ENCODE measurements at places on chromosomes 11 and 22.

GRCh38 chr11:94477624-94478023 lies 16.0 kb downstream of the MRE11 start:
- DNase-seq: no peak

DNA sequence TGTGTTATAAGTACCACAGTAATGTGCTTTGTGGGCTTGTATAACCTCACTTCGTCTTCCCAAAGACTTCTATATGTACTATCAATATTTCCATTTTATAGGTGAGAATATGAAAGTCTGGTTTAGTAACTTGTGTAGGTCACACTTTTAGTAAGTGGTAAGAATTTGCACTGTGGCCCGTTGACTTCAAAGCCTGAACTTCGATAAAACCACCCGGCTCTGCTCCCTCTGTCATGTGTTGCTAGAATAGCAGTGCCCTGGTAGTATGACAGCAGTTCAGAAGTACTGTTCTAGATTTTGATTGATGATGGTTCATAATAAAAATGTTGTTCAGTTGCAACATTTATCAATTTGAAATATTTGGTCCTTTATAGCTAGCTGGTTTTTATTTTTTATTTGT lies 110.2 kb upstream of the SORL1-AS1 start:
- no peak for DNase-seq

GRCh38 chr22:27220339-27220738 lies 563.0 kb downstream of the MIAT start:
- DNase-seq: no peak

DNA sequence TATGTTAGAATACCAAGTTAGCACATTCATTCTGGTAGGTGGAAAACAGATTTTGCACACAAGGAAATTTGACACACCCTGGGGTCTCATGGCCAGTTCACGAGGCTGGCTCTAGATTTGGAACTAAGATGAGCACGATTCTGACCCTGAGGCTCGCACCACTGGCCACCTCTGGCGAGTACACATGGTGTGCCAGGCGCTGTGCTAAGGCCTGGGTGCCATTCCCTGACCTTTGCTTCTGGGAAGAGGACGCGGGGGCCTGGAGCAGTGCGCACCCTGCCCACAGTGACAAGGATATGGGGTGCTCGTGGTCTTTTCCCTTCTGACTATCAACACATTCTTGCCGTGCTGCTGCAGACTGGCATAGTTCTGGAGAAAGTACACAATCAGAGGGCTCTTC lies 29.5 kb upstream of the DMC1 start:
- no peak for DNase-seq

- DNase-seq: no peak
Measured at GRCh38 chr11:78460471-78460870, 42.9 kb upstream of the GAB2 start.

GRCh38 chr22:24190159-24190540 lies 8.9 kb downstream of the SUSD2 start:
- DNase-seq: no peak

GRCh38 chr11:7564803-7565202 lies 51.0 kb downstream of the PPFIBP2 start:
- DNase-seq: no peak

- no peak for DNase-seq
Measured at GRCh38 chr22:24400726-24401596, 26.4 kb upstream of the ADORA2A start.

DNA sequence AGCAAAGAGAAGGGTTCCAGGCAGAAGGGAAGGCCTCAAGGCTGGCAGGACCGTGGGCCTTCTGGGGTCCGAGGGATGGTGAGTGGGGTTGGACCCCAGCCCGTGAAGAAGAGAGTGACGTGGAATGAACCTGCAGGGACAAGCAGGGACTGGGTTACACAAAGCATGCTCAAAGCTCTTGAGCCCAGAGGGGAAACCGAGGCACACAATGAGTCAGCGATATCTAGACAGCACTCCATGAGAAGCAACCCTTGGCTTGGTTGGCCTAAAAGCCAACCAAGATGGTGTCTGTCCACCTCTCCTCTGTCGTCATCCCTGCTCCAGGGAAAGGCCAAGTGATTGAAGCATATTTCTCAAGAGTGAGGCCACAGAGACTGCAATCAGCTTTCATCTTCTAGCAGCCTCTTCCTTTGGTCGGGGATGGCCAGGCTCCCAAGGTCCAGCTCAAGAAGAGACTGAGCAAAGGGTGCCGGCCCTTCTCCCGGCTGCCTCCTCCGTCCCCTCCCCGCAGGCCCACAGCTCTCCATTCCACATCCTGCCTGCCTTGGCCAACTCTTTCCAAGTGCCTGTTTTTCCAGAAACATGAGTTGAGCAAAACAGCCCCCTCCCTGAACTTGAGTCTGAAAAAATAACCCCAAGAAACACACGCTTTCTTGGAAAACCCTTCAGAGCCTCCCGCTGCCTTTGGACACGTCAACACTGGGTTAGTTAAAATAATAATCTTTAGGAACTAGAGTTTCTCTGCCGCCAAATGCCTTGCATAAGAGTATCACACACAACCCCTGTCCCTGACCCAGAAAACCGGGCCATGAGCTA lies 556.6 kb downstream of the MIAT start:
- DNase-seq: no peak

- no peak for DNase-seq
Measured at GRCh38 chr11:13378316-13378715, 84.7 kb downstream of the BTBD10 start.

- peak; percentile 31 for DNase-seq
Measured at GRCh38 chr11:206526-207207, 532 bp downstream of the BET1L start.

DNA sequence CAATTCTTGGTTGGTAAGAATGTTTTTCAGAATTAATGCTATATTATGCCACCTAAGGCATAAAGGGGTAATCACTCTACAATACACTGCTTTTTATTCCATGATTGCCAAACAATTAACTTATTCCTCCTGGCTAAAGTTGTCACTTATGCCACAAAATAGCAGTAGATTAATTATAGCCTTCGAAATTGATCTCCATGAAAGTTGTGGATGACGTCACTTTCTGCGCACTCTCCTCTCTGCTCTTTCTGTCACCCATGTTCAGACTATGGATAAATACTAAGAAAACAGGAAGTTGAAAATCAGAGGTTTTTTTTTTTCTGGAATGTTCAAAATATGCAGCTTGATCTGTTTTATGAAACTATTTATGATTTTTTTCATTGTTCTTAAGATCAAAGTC lies 790.1 kb upstream of the CNTN5 start:
- no peak for DNase-seq

DNA sequence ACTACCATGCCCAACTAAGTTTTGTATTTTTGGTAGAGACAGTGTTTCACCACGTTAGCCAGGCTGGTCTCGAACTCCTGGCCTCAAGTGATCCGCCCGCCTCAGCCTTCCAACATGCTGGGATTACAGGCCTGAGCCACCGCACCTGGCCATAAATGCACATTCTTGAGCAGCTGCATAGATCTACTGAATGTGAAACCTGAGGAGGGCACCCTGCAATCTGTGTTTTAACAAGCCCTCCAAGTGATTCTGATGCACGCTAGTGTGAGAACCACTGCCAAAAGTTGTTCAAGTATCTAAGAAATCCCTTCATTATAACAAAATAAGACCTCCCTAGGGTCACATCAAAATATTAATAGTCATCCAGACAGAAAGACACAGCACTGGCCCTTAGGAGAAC lies 89.3 kb downstream of the RDX start:
- no peak for DNase-seq

DNA sequence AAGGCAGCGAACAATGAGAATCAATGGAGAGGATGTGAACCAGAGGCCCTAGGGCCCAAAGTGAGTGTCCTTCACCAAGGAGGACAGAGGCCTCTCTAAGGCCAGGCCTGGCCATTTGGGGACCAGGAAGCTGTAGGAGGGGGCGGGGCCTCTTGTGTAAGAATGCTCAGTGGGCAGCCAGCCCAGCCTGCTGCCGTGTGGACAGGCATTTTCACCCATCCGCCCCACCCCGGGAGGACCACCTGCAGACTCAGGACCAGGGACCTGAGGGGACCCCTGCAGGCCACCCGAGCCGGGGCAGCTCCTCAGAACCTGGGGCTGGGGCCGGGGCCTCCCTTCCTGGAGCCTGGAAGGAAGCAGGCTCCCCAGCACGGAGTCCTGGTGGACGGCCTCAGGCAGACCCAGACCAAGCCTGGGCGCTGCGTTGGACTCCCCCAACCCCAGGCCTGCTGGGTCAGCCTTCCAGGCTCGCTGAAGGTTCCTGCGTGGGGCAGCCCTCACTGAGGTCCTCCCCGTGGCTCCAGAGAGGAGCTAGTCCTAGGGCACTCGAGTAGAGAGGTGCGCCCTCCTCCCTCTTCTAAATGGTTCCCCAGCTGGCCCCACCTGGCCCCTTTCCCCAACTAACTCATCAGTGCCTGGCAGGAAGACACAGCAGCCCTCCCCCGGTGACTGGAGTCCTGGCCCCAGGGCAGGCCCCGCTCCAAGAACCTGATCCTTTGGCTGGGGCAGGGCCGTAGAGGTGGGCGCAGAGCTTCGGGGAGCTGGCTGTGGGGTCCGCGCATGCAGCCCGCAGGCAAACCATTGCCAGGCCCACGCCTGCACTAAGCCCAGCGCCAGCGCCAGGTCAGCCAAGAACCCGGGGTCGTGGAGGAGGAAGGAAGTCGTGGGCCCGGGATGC lies 1.5 kb upstream of the TRABD start:
- no peak for DNase-seq

DNA sequence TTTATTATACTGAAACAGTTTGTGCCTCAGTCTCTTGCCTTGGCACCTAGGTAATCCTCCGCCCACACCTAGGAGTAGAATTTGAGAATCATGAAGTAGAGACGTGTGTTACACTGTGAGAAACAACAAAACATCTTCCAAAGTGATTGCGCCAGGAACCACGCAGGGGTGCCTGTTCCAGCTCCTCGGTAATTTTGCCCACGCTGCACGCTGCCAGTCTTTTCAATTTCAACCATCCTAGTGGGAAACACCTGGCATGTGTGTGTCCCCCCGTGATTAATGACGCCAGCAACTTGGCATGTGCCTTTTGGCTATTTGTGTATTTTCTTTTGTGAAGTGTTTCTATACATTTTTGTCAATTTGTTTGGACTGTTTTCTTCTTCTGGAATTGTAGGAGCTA lies 919.1 kb downstream of the BRD1 start:
- no peak for DNase-seq

DNA sequence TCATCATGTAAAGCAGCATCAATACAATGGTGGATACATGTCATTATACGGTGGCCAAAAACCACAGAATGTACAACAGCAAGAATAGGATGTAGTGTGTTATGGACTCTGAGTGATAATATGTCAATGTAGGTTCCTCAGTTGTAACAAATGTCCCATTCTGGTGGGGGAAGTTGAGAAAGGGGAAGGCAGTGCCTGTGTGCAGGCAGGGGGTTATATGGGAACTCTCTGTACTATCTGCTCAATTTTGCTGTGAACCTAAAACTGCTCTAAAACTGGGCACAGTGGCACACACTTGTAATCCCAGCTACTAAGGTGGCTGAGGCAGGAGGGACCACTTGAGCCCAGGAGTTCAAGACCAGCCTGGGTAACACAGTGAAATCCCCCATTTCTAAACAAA lies 5.9 kb downstream of the CHKA start:
- no peak for DNase-seq

GRCh38 chr11:120532082-120532831 lies 20.7 kb downstream of the GRIK4 start:
- DNase-seq: no peak

- DNase-seq: no peak
Measured at GRCh38 chr11:121999651-122000050, 116.4 kb downstream of the BLID start.

- DNase-seq: peak; percentile 72
Measured at GRCh38 chr22:37639070-37639760, at the start of gene SH3BP1. TSS of gene SH3BP1 (plus strand) at chr22:37639669. CDS start at chr22:37639788, 119 bp downstream.

- DNase-seq: no peak
Measured at GRCh38 chr11:111472228-111472627, 40.0 kb downstream of the BTG4 start.

DNA sequence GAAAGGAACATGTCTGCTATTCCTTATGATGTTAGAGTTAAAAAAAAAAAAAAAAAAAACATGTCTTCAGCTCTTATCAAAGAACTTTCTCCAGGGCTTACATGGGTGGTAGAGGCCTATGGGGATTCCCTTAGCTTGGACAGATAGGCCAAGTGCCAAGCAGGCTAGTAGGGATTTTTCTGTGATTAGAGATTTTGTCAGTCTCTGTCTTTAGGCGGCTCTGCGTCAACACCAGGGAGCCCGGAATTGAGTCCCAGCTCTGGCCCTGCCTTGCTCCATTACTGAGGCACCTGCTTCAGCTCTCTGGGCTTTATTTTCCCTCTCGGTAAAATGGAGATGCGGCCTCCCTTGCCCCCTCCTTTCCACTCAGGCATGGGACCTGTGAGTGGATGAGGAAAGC lies 13.1 kb downstream of the CRY2 start:
- DNase-seq: no peak

DNA sequence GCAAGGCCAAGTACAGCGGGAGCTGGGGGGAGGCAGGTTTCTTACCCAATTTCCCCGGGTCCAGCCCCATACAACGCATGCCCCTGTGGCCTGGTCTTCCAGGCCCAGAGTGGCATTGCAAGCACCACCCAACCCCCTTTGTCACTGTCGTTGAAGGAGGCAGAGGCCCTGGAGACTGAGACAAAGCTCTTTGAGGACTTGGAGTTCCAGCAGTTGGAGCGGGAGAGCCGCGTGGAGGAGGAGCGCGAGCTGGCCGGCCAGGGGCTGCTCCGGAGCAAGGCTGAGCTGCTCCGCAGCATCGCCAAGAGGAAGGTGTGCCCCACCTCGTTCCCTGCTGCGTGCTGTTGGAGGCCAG lies 27.8 kb downstream of the PHLDB1 start:
- DNase-seq: no peak

- no peak for DNase-seq
Measured at GRCh38 chr11:134250246-134250645, 2.9 kb downstream of the THYN1 start.

DNA sequence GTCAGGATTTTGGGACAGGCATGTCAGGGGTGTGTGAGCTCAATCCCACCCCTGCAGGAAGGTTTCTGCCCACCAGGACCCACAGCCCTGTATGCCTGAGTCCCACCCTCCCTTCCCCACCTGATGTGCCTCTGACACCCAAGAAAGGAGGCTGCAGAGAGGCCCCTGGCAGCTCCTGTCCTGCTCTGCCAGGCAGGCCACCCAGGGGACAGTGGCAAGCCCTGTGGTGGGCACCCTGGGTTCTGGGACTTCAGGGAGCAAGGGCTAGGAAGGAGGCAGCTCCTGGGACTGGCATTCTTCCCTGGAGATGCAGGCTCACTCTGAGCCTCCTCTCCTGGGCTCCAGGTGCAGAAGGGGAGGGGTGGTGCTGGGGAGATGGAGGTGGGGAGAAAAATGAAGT lies 234.5 kb upstream of the B3GAT1 start:
- no peak for DNase-seq

- DNase-seq: no peak
Measured at GRCh38 chr11:23079382-23079813, 219.1 kb upstream of the CCDC179 start.

- DNase-seq: no peak
Measured at GRCh38 chr11:80495116-80495515, 1054.3 kb upstream of the TENM4 start.

GRCh38 chr11:47797633-47798032 lies 30.5 kb upstream of the FNBP4 start:
- DNase-seq: peak; percentile 28

- no peak for DNase-seq
Measured at GRCh38 chr11:6654281-6655019, 1.2 kb downstream of the DCHS1 start.
